Body of pancreas (tissue), 4 donors: ENCODE measurements at places on chromosomes 7 and 10.

GRCh38 chr10:25747084-25747483, 186.9 kb upstream of the MYO3A start:
- H3K4me1 ChIP-seq: no peaks in the 10 kb centered on the region
- no peaks in the 10 kb centered on the region for H3K27me3 ChIP-seq
- DNase-seq: no peak
- no peak overlapping the region for H3K27ac ChIP-seq

- no peak overlapping the region for H3K27ac ChIP-seq
- H3K4me3 ChIP-seq: no peak overlapping the region
- peaks cover 15% of the 10 kb centered on the region for H3K36me3 ChIP-seq
- no peaks in the 10 kb centered on the region for H3K4me1 ChIP-seq
These were observed 107.4 kb downstream of the CLEC2L start for GRCh38 chr7:139630643-139631519.

- peaks cover 56% of the 10 kb centered on the region for H3K4me1 ChIP-seq
- no peaks in the 10 kb centered on the region for H3K36me3 ChIP-seq
- H3K27me3 ChIP-seq: no peaks in the 10 kb centered on the region
These were observed 101.2 kb downstream of the PARD3 start for GRCh38 chr10:34713875-34714274.

- H3K36me3 ChIP-seq: no peaks in the 10 kb centered on the region
- H3K4me1 ChIP-seq: no peaks in the 10 kb centered on the region
- no peak for DNase-seq
- no peaks in the 10 kb centered on the region for H3K27me3 ChIP-seq
- no peak overlapping the region for H3K27ac ChIP-seq
These were observed 131.7 kb downstream of the SLC16A9 start for GRCh38 chr10:59577984-59578383.

DNA sequence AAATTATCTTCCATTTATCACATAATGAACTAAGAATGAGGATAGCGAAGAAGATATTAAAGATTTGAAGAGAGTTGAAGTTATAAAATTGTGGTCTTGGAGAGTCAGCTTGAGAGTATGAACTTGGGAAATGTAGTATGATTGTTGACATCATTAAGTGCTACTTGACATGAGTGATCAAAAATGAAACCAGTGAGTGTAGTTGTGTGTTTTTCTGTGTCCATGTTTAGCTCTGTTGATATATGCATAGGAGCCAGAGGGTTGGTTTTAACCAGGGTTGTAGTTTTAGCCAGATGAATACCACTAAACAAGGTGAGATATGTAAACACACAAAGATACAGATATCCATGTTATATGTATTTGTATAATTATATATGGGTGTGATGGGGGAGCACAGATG, 6.2 kb downstream of the TMEM106B start:
- H3K4me3 ChIP-seq: no peak overlapping the region
- no peak overlapping the region for H3K27ac ChIP-seq
- no peak for DNase-seq

DNA sequence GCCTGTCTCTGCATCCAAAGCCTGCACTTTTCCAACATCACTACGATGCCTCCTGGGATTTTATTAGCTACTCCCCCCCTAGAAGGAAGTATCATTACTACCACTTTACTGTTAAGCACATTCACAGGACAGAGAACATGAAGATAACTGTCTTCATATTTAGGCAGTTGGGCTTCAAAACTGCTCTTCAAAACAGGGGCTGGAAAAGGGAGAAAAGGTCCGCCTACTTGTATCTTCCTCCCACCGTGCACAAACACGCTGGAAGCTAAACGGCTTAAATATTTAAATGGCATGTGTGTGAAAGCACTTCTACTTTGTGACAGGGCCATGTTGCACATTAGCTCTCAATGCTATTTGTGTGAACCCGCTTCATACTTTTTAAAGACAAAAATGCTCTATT, 999 bp downstream of the ITIH5 start:
- H3K27ac ChIP-seq: no peak overlapping the region
- H3K27me3 ChIP-seq: no peaks in the 10 kb centered on the region
- H3K4me1 ChIP-seq: peaks cover 16% of the 10 kb centered on the region
- no peaks in the 10 kb centered on the region for H3K36me3 ChIP-seq
- no peak overlapping the region for H3K4me3 ChIP-seq

- H3K36me3 ChIP-seq: no peaks in the 10 kb centered on the region
- DNase-seq: no peak
- H3K4me1 ChIP-seq: peaks cover 23% of the 10 kb centered on the region
- no peak overlapping the region for H3K27ac ChIP-seq
These were observed 30.9 kb downstream of the FAM20C start for GRCh38 chr7:223118-223800.

GRCh38 chr10:100828738-100829096, 83.3 kb downstream of the PAX2 start:
- DNase-seq: peak; percentile 31
- H3K27me3 ChIP-seq: peaks cover 3% of the 10 kb centered on the region
- no peaks in the 10 kb centered on the region for H3K36me3 ChIP-seq
- no peak overlapping the region for H3K27ac ChIP-seq
- H3K4me3 ChIP-seq: no peak overlapping the region

DNA sequence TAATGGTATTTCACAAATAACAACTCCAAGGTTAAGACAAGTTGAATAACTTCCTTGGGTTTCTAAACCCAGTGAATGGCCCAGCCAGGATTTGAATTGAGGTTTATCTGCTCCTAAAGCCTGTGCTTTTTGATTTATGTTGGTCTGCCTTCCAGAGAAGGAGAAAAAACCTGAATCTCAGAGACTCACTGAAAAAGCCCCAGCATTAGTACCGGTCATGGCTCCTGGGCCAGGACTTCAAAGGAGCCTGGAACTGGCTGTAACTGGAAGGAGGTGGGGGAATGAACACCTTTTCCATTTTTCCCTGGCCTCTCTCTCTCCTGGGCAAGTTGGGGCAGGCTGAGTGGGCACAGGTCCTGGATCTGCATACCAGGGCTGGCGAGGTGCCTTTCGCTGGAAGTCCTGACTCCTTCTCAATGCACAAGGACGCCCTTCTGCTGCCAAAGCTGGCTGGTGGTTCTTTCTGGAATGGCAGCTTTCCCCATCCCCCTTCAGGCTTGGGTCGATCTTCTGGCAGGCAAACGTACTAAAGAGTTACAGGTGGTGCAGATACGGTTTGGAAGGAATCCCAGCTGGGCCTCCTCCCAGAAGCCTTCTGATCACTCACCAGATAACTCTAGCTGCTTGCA, 268.2 kb downstream of the PTEN start:
- H3K36me3 ChIP-seq: no peaks in the 10 kb centered on the region
- peak; percentile 98 for DNase-seq
- peaks cover 19% of the 10 kb centered on the region for H3K4me1 ChIP-seq
- H3K27ac ChIP-seq: peak overlapping the region; percentile 29
- H3K4me3 ChIP-seq: no peak overlapping the region

GRCh38 chr7:38306914-38307313, 33.5 kb upstream of the TARP start:
- H3K4me1 ChIP-seq: no peaks in the 10 kb centered on the region
- H3K27me3 ChIP-seq: no peaks in the 10 kb centered on the region
- H3K4me3 ChIP-seq: no peak overlapping the region

- no peak for DNase-seq
- no peaks in the 10 kb centered on the region for H3K27me3 ChIP-seq
- H3K27ac ChIP-seq: no peak overlapping the region
- H3K4me1 ChIP-seq: peaks cover 7% of the 10 kb centered on the region
- H3K4me3 ChIP-seq: no peak overlapping the region
- H3K36me3 ChIP-seq: no peaks in the 10 kb centered on the region
These were observed 61.9 kb downstream of the SYPL1 start for GRCh38 chr7:106050002-106050745.

DNA sequence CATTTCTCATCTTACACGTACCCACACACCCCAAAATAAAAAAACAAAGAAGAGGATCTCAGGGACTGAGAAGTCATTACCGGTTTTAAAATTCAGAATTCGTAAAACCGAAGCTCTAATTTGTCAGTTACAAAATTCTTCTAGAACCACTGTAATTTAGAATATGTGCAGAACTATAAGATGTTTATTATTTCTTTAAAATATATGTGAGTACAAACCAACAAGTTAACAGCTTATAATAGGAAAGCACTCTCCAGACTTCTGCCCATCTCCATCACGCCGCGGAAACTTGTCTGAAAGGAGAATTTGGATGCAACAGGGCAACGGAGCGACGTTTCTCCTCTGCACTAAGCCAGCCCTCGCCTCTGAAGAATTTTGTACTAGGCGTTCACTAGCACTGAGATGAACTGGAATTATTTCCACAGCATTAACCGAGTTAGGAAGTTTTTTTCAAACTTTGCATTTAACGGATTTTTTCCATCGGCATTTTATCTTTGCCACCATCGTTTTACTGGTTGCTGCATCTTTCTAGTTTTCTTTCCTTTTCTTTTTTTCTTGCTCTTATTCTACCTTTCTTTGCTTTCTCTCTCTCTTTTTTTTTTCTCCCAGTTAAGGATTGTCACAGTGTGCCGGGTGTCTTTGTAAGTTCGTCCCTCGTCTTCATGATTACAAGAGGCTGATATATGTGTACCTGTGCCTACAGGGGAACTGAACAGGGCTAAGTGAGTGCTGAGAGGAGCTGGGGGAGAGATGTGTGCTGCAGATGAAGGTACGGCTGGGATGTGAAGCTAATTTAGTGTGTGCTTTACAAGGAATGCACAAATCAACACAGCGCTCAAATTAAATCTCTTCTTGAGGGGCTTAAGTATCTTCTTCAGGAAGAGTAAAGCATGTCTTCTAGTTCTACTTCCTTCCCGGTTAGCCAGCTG, 295.9 kb upstream of the NFE2L3 start:
- H3K36me3 ChIP-seq: no peaks in the 10 kb centered on the region
- H3K27ac ChIP-seq: no peak overlapping the region
- H3K4me3 ChIP-seq: no peak overlapping the region
- peaks cover 22% of the 10 kb centered on the region for H3K4me1 ChIP-seq

DNA sequence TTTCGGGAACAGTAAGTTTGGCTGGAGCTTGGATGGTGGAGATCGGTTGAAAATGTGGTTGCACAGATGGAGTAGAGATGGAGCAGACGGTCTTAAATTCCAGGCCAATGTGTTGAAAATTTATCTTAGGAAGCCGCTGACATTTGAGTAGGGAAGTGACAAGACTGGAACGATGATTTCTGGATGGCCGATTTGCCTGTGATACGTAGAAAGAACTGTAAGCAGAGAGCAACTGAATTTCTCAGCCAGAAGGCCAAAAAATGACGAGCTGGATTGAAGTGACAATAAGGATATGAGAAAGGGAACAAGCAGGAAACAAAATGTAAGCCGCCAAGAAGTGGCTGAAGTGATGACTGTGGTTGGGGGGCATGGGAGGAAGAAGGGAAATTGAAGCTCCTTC, 687 bp upstream of the ARMC3 start:
- H3K27ac ChIP-seq: no peak overlapping the region
- no peak overlapping the region for H3K4me3 ChIP-seq
- DNase-seq: no peak

DNA sequence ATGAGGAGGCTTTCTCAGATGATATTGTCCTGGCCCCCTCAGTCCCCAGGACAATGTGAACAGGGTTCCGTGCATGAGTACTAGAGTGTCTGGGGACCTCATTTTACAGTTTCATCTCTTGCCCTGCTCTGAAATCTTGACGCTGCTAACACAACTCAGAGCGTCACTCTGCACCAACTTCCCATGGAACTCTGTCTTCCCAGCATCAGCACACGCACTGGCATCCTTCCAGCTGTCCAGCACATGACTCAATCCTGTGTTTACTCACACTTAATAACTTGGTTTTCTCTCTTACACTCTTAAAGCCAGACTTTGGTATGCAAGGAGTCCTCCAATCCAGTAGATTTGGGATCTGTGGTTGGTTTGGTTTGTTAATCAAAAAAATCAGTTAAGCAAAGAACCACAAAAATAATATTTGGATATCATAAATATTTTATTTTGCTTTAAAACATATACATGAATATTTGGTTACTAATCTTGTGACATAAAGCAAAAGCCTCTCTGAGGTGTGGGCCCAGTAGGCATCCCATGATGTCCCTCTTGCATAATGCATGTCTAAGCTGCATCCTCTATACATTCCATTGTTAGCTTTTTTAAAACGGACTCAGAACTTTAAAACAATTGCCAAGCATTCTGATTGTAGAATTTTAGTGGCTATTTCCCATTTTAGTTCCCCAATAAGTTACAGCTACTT, 131.0 kb downstream of the CXCL12 start:
- H3K4me3 ChIP-seq: no peak overlapping the region
- H3K4me1 ChIP-seq: peaks cover 13% of the 10 kb centered on the region
- H3K27me3 ChIP-seq: no peaks in the 10 kb centered on the region
- H3K36me3 ChIP-seq: no peaks in the 10 kb centered on the region

- H3K27ac ChIP-seq: peak overlapping the region; percentile 83
- no peaks in the 10 kb centered on the region for H3K36me3 ChIP-seq
- H3K4me1 ChIP-seq: peaks cover 26% of the 10 kb centered on the region
- no peak overlapping the region for H3K4me3 ChIP-seq
These were observed 8.3 kb downstream of the MNX1 start for GRCh38 chr7:157001920-157002818.

DNA sequence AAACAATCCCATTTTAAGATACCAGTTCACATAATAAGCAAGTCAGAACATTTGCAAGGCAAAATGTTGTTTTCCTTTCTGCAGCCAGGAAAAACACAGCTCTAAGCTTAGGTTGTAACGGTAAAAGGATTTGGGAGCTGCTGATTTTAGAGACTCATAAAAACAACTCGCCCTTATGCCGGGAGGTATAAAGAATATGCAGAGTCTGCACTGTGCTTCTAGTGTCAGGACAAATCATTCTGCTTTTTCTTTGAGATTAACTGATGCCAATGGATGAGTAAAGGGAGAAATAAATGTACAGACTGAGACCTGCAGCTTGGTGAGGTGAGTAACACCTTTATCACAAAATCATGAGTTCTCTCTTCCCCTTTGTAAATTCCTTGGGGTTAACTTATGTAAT, 2.0 kb upstream of the SFR1 start:
- H3K4me3 ChIP-seq: no peak overlapping the region
- no peaks in the 10 kb centered on the region for H3K27me3 ChIP-seq

GRCh38 chr10:27635290-27635689, 110.3 kb downstream of the MKX start:
- no peaks in the 10 kb centered on the region for H3K27me3 ChIP-seq
- H3K27ac ChIP-seq: no peak overlapping the region
- H3K4me3 ChIP-seq: no peak overlapping the region
- no peaks in the 10 kb centered on the region for H3K4me1 ChIP-seq
- DNase-seq: no peak
- no peaks in the 10 kb centered on the region for H3K36me3 ChIP-seq

DNA sequence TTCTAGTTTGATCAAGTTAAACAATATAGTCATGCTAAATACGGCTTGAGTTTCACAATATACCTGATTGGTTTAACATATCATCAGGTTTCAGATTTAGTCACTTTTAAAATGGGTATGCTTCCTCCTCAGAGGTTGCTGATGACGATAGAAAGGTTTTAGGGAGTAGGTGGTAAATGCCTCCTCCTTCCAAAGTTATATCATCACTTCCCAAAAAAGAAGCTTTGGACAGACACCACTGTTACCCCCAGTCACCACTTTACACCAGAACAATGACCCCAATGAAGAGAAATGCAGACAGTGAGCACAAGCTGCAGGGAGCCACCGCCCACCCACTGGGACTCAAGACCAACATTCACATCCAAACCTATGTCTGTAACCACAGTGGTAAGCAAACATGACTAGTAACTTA, 244.6 kb downstream of the SORCS1 start:
- H3K4me3 ChIP-seq: no peak overlapping the region
- DNase-seq: no peak
- no peaks in the 10 kb centered on the region for H3K36me3 ChIP-seq
- H3K4me1 ChIP-seq: no peaks in the 10 kb centered on the region
- H3K27ac ChIP-seq: no peak overlapping the region
- H3K27me3 ChIP-seq: no peaks in the 10 kb centered on the region

- no peak for DNase-seq
- no peak overlapping the region for H3K27ac ChIP-seq
- H3K4me1 ChIP-seq: no peaks in the 10 kb centered on the region
- no peaks in the 10 kb centered on the region for H3K36me3 ChIP-seq
These were observed 43.1 kb upstream of the CAMK2B start for GRCh38 chr7:44368455-44368854.
